ENCODE measurements at places on chromosomes 5 and 9. TPM values are rescaled to one million over a fixed set of nuclear protein-coding genes. Genes with fewer than 3 reads are reported as not detected.

Gene PCDHB2
- total RNA-seq, result 0.27 TPM

DNA sequence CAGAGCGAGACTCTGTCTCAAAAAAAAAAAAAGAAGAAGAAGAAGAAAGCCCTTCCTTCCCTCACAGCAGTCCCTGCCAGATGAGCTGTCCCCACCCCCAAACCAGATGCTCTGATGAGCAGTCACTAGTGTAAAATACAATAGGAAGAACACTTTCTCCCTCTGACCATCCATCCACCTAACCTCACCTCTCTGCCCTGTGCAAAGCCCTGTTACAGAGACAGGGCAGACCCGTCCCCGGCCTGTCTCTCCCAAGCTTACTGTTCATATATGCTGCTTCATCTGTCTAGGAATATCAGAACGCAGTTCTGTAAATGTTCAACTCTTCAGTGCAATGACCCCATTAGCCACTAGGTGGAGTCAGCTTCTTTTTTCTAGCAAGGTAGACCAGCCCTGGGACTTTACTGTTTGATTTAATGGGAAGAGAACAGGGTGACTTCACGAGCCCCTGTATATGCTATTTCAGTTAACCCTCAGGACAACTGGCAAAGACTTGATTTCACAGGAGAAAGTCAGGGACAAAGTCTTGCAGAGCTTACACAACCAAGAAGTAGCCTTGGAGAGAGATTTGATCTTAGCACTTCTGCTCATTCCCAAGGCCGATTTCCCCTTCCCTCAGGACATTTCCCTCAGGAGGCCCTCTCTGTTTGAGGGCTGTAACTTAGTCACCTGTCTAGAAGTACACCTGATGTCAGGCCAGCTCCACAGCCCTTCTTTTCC is 14.9 kb upstream of the FGFR4 start:
- peak; percentile 75 for DNase-seq

DNA sequence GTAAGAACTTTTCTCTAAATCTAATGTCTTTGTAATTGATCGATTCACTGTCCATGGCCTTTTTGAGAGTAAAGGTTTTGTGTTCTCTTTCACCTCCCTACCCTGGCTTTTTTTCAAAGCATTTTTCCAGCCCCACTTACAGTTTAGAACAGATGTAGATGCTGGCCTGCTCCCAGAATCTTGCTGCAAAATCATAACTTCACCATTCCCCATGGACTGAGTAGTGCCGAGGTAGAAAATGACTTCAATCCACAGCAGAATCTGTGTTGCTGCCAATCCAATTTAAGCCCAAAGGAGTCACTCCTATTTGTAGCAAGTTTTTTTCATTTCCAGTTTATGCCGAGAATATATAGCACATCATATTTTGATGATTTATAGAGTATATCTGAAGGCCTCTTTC is 46.5 kb upstream of the CEMIP2 start:
- no peak for DNase-seq

DNA sequence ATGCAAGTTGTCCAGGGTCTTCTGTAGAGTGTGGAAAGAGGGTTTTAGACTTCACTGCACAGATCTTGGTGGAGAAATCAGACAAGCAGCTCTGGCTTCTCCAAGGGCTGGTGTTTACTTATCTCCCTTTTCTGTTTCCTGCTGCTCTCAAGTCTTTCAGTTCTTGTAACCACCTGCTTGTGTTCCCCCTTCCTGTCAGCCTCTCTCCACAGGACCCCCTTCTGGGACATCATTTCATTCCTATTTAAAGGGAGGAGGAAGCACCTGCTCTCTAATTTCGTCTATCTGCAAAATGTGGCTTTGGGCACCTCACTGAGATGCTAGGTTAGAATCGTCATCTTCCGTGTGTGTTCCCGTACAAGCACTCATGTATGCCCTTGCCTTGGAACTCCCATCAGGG is 636.2 kb downstream of the MTRR start:
- DNase-seq, result peak; percentile 9

Gene AGXT2
- total RNA-seq, result not detected

DNA sequence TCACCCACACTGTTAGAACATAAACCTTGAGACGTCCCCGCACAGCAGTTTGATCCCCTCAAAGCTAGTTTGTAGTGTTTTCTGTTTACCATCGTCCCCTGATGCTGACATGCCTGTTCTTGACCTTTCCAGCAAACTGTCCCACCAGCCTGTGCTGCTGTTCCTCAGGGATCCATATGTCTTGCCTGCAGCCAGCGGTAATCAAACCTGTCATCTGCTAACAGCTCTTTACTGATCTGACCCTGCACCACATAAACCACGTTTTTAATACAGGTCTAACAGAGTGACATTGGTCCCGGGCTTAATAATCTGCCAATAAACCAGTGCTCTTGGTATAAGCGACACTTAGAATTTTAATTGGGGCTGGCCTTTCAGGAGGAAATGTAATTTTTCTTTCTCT is 34.7 kb downstream of the PPIC start:
- no peak for DNase-seq

Gene IL13
- under 0.01 TPM for total RNA-seq

DNA sequence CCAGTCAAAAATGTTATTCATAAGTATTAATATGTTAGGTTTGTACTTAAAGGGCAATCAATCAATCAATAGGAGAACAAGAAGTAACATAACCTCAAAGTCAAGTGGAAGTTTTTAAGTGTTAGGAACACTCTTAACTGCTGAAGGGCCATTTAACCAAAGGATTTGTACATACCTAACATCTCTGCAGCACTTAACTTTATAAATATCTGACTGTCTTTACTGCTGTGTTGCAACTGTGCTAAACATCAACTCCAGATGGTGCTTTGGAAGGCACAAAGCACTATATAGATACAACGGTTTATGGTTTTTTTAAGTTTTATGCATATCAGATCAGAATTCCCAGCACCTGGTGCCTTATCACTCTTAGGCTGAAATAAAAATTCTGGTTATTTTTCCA is 604.9 kb upstream of the PTGER4 start:
- DNase-seq, result no peak

- no peak for DNase-seq
Measured at GRCh38 chr5:108747111-108747773, 455 bp upstream of the FER start.

- DNase-seq, result no peak
Measured at GRCh38 chr9:92627651-92628050, 42.3 kb downstream of the IPPK start.

DNA sequence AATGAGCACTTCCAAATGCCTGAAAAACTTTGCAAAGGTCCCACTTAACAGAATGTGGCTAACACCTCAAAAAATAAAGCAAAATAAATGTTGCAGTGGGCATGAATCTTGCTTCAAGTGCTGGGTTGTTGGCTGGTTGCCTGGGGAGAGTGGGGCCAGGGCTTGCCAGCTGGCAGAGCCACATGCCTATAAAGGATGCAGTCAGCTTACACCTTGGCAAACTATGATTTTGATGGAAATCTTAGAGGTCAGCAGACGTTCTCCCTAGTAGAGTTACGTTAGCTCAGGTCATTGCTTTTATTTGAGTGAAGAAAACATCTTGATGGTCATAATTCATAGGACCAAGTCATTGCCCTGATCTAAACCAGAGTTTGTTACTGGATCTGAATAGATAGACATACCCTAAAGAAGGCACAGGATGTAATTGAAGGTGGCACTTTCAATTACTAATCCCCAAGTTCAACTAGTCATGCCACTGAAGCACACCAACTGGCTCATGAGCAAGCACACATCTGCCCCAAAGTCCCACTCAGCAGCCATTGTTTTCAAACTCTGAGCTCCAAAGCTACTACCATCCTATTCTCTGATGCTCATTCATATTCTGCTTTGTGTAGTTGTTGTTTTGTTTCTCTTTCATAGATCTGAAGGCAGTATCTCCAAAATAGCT is 51.2 kb upstream of the ZSWIM6 start:
- no peak for DNase-seq

GRCh38 chr9:33765411-33765810 is 29.9 kb upstream of the PRSS3 start:
- DNase-seq, result no peak

Measured in hematopoietic multipotent progenitor cell (in vitro differentiated cells).